Panc1 (cell line): ENCODE measurements at places on chromosomes 3 and 15. TPM values are rescaled to one million over a fixed set of nuclear protein-coding genes. Genes with fewer than 3 reads are reported as not detected.

DNA sequence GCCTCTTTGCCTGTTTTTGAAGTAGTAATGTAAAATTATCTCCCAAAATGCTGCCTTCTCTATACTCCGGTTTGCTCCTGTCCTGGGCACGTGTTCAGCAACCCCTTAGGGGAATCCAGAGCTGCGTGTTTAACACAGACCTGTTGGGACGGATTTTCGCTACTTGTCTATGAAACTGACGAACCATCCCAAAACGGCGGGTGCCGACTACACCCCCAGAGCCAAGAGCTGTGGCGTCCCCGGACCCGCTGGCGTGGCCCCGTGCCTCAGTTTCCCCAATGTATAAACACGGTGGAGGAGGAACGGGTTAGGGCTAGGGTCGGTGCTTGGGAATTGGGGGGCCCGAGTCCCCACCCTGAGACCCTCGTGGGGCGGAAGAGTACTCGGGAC, 473 bp downstream of the FHIT start:
- H3K4me3 ChIP-seq = peak overlapping the region; percentile 74
- no peaks in the 10 kb centered on the region for H3K36me3 ChIP-seq
- H3K4me1 ChIP-seq = peaks cover 5% of the 10 kb centered on the region; the same call in 1 of the 2 replicates
- no peak for DNase-seq
- H3K27ac ChIP-seq = no peak overlapping the region
- no peaks in the 10 kb centered on the region for H3K27me3 ChIP-seq

DNA sequence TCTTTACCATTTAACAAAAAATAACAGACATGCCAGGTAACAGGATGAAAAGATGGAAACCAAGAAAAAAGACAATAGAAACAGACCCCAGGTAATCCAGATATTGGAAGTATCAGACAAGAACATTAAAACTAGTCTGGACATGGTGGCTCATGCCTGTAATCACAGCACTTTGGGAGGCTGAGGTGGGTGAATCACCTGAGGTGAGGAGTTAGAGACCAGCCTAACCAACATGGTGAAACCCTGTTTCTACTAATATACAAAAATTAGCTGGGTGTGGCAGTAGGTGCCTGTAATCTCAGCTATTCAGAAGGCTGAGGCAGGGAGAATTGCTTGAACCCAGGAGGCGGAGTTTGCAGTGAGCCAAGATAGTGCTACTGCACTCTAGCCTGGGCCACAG, 40.6 kb downstream of the ACAD9 start:
- H3K4me3 ChIP-seq = no peak overlapping the region
- no peaks in the 10 kb centered on the region for H3K27me3 ChIP-seq
- no peak for DNase-seq
- no peaks in the 10 kb centered on the region for H3K36me3 ChIP-seq
- H3K4me1 ChIP-seq = no peaks in the 10 kb centered on the region

CALML4 gene
- 5.4 TPM for total RNA-seq

- DNase-seq = no peak
- no peaks in the 10 kb centered on the region for H3K27me3 ChIP-seq
- no peaks in the 10 kb centered on the region for H3K4me1 ChIP-seq
- no peak overlapping the region for H3K4me3 ChIP-seq
- no peak overlapping the region for H3K27ac ChIP-seq
Measured at GRCh38 chr3:108393128-108393900, 97.0 kb downstream of the HHLA2 start.

STAC gene
- 18.8 TPM for total RNA-seq

DNA sequence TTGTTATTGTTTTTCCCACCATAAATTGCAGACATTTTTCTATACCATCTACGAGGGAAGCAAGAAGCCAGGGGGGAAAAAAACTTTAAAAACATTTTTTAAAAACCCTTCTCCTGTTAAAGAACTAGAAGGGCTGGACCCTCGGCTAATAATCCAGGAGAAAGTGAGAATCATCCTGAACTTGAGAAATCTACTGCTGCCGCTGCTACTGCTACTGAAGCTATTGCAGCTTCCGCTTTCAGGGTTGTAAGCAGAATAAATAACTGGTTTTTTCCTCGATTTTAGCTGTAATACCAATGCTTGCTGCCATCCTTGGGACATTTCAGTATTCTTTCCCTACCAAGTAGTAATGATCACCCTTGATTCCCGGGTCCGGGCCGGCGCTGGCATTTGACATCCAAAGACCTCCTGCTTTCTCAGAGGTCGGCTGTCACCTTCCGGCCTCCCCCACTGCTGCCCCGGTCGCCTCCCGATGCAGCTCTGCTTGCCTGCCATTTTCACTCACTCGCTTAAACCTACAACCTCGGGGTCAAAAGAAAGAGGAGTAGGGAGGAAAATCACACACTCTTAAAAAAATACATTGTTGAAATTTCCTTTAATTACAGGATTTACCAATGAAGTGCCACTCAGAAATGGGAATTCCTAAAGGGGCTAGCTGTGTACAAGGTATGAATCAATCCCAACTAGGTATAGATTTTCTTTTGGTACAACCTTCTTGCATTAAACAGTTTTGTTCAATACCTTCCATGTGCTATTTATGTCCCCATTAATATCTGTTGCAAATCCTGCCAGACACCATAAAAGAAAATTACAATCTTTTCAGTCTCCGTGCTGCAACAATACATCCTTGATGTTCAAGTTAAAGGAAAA, 674 bp upstream of the MECOM start:
- H3K27ac ChIP-seq = no peak overlapping the region
- DNase-seq = no peak
- H3K36me3 ChIP-seq = no peaks in the 10 kb centered on the region
- H3K27me3 ChIP-seq = peaks cover 81% of the 10 kb centered on the region

TMEM42 gene
- 12.7 TPM for total RNA-seq

MORC1 gene
- not detected for total RNA-seq

- no peaks in the 10 kb centered on the region for H3K4me1 ChIP-seq
- DNase-seq = no peak
- peaks cover 5% of the 10 kb centered on the region; the same call in 1 of the 2 replicates for H3K27me3 ChIP-seq
- H3K36me3 ChIP-seq = no peaks in the 10 kb centered on the region
Measured at GRCh38 chr3:140441006-140441405, 236.9 kb upstream of the TRIM42 start.

GRCh38 chr15:73370151-73370550, 1.4 kb upstream of the HCN4 start:
- H3K27me3 ChIP-seq = peaks cover 10% of the 10 kb centered on the region; the same call in 1 of the 2 replicates
- DNase-seq = no peak
- no peaks in the 10 kb centered on the region for H3K36me3 ChIP-seq
- H3K27ac ChIP-seq = no peak overlapping the region
- peaks cover 5% of the 10 kb centered on the region for H3K4me1 ChIP-seq

GOLGA6B gene
- not detected for total RNA-seq

GRCh38 chr15:73845507-73845906, 27.9 kb upstream of the TBC1D21 start:
- no peaks in the 10 kb centered on the region; the same call in 1 of the 2 replicates for H3K36me3 ChIP-seq
- peaks cover 23% of the 10 kb centered on the region for H3K27me3 ChIP-seq
- no peak overlapping the region for H3K4me3 ChIP-seq

SPINK8 gene
- not detected for total RNA-seq

- no peak overlapping the region for H3K27ac ChIP-seq
- H3K4me3 ChIP-seq = no peak overlapping the region
- H3K27me3 ChIP-seq = no peaks in the 10 kb centered on the region
- no peaks in the 10 kb centered on the region for H3K4me1 ChIP-seq
- H3K36me3 ChIP-seq = no peaks in the 10 kb centered on the region
Measured at GRCh38 chr15:80733460-80733859, 38.4 kb downstream of the ABHD17C start.

GRCh38 chr15:96565266-96565665, 234.8 kb downstream of the NR2F2 start:
- H3K4me3 ChIP-seq = no peak overlapping the region
- H3K36me3 ChIP-seq = no peaks in the 10 kb centered on the region
- no peak overlapping the region for H3K27ac ChIP-seq
- no peaks in the 10 kb centered on the region for H3K4me1 ChIP-seq
- no peaks in the 10 kb centered on the region for H3K27me3 ChIP-seq

DNA sequence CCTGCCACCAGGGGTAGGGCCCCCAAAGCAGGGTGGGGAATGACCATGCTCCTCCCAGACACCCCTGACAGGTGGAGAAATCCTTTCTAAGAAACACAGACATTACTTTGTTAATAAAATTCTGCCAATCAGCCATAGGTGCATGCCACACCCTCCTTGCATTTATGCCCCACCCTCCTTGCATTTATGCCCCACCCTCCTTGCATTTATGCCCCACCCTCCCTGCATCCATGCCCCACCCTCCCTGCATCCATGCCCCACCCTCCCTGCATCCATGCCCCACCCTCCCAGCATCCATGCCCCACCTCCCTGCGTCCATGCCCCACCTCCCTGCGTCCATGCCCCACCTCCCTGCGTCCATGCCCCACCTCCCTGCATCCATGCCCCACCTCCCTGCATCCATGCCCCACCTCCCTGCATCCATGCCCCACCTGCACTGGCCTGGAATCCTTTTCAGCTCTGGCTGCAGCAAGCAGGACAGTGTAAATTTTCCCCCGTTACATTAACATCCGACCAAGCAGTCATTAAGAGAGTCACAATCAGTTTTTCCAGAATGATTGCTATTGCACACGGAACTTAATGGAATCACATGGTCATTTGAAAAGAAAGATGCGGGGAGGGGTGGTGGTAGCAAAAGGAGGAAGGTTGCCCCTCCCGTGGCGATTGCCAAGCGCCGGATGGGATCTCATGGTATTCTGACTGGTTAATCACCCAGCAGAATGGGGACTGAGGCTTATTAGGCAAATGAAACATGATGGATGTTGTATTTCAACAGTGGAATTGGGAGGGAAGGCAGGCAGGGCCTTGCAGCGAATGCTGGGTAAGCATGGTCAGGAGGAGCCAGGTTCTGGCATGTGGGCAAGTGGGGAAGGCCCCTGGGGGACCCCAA, 91.2 kb downstream of the TLE3 start:
- DNase-seq = no peak
- H3K36me3 ChIP-seq = no peaks in the 10 kb centered on the region
- no peak overlapping the region for H3K4me3 ChIP-seq
- H3K4me1 ChIP-seq = no peaks in the 10 kb centered on the region
- no peak overlapping the region for H3K27ac ChIP-seq

DNA sequence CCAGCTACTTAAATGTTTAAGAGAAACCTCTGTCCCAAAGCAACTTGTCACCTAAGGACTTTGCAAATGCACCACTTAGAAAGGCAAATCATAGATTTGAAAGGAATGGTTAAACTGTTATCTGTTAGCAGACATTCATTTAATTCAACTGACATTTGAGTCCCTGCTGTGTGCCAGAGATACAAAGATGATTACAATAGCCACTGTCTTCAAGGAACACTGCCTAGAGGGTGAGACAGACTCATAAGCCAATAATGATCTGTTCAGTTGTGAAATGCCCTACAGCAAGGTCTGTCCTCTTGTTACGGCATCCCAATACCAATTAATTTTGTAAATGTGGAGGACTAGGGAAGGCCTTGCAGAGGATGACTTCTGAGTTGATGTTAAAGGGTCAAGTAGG, 113.1 kb downstream of the ATG7 start:
- H3K4me1 ChIP-seq = peaks cover 24% of the 10 kb centered on the region
- H3K4me3 ChIP-seq = no peak overlapping the region
- H3K27me3 ChIP-seq = no peaks in the 10 kb centered on the region
- peaks cover 5% of the 10 kb centered on the region; the same call in 1 of the 2 replicates for H3K36me3 ChIP-seq
- peak overlapping the region; percentile 92 for H3K27ac ChIP-seq
- no peak for DNase-seq

CADM2 gene
- total RNA-seq = 0.64 TPM

DNA sequence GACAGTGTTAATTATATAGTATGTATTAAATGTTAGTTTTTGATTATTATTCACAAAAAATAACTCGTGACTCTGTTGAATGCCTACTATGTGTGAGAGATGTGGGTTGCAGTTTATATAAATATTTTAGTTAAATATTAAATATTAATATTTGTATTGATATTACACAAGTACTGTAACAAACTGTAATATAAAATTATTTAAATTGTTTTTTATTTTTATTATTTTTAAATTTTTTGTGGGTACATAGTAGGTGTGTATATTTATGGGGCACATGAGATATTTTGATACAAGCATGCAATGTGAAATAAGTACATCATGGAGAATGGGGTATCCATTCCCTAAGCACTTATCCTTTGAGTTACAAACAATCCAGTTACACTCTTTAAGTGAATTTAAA, 196.1 kb upstream of the ZNF717 start:
- H3K4me3 ChIP-seq = no peak overlapping the region
- H3K27me3 ChIP-seq = no peaks in the 10 kb centered on the region
- no peaks in the 10 kb centered on the region for H3K4me1 ChIP-seq
- H3K36me3 ChIP-seq = no peaks in the 10 kb centered on the region
- no peak overlapping the region for H3K27ac ChIP-seq
- no peak for DNase-seq

- no peaks in the 10 kb centered on the region for H3K4me1 ChIP-seq
- H3K27ac ChIP-seq = no peak overlapping the region
- no peak for DNase-seq
- H3K36me3 ChIP-seq = no peaks in the 10 kb centered on the region
Measured at GRCh38 chr15:39898317-39898716, 21.7 kb downstream of the GPR176 start.

RFX7 gene
- total RNA-seq = 24.2 TPM

DNA sequence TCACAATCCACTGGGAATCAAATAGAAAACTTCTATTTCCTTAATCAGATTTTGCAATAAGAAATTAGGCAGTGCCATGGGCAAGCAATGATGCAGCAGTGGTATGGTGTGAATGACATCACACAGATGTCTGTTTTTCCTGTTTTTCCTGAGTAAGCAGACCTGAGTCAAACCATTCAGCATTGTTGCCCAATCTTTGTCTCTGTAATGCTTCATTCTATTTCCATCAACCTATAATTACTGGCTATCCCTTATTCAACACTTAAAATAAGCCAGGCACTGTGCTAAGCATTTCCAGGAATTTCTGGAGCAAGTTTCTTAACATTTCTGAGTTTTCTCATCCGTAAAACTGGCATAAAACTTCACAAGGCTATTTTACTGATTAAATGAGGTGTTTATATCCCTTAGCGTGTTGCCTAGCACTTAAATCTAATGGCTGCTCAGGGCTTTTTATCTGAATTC, 11.3 kb upstream of the OXSR1 start:
- no peak overlapping the region for H3K27ac ChIP-seq
- no peaks in the 10 kb centered on the region for H3K4me1 ChIP-seq

ADAMTSL3 gene
- total RNA-seq = not detected

- H3K4me1 ChIP-seq = no peaks in the 10 kb centered on the region
- H3K27ac ChIP-seq = no peak overlapping the region
- H3K27me3 ChIP-seq = no peaks in the 10 kb centered on the region
Measured at GRCh38 chr3:37987751-37988179, 2.8 kb upstream of the VILL start.

ANKUB1 gene
- total RNA-seq = not detected

DNA sequence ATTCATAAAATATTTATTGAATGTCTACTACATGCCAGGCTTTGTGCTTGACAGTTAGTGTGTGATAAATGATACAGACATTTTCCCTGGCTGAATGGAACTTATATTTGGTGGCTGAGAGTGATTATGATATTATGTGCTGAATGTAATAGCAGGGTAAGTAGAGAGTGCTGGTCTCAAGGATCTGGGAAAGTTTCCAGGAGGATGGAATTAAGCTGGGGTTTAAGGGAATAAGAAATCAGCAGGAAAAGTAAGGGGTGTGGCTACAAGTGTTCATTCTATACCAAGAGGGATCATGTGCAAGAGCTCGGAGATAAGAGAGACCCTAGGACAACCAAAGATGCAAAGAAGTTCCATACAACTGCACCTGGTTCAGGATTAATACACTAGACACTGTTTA, 500.1 kb upstream of the CFAP20DC start:
- DNase-seq = no peak
- H3K4me1 ChIP-seq = no peaks in the 10 kb centered on the region
- no peaks in the 10 kb centered on the region for H3K36me3 ChIP-seq
- no peaks in the 10 kb centered on the region for H3K27me3 ChIP-seq

CD86 gene
- total RNA-seq = not detected

TMCO5A gene
- not detected for total RNA-seq

- no peak overlapping the region for H3K4me3 ChIP-seq
- no peak for DNase-seq
- no peaks in the 10 kb centered on the region for H3K4me1 ChIP-seq
Measured at GRCh38 chr3:4083225-4084015, 219.7 kb upstream of the SETMAR start.

SPATA12 gene
- 0.10 TPM for total RNA-seq
